ENCODE measurements at places on chromosomes 2 and 18.
A peak's percentile ranks its signal among the peaks of the same experiment; 100 is the strongest.

GRCh38 chr18:44870631-44871502, 190.2 kb downstream of the SETBP1 start:
- DNase-seq: no peak

DNA sequence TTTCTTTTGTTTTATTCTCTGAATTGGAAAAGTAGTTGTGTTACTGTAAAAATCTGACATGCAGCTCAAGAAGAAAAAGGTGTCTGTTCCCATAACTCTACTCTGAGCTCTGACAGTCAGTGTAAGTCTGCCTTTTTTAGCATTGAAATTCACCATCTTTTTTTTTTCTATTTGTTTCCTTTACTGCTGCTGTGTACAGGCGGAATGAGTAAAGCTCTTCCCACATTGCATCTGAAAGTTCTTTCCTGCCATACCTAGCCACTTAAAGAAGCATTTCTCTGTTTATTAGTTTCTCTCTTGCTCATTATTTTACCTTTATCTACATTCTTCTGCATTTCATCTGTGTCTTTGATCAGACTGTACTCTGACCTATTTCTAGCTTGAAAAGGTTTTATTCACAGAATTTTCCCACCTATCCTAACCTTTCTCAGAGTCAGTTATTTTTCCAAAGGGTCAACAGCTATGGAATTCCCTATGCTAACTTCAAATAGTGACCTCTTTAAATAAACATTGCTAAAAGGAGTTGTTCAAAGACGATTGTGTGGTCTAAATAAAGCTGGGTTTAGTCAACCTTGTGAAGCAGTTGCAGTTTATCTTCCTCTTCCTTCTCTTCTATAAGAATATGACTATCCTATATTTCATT, 1303.1 kb upstream of the ZEB2 start:
- no peak for DNase-seq

- DNase-seq: no peak
Observed at GRCh38 chr18:47457614-47458013, 206.2 kb upstream of the SKOR2 start.

GRCh38 chr2:133607679-133608078, 39.4 kb upstream of the NCKAP5 start:
- DNase-seq: no peak

GRCh38 chr2:101805152-101806088, 107.9 kb downstream of the MAP4K4 start:
- no peak for DNase-seq

GRCh38 chr2:66872986-66873754, 438.2 kb downstream of the MEIS1 start:
- no peak for DNase-seq

- no peak for DNase-seq
Observed at GRCh38 chr2:54628418-54628817, 95.0 kb upstream of the EML6 start.

- no peak for DNase-seq
Observed at GRCh38 chr2:142822190-142822589, 55.3 kb upstream of the KYNU start.

GRCh38 chr2:95350368-95350767, 52.1 kb upstream of the FAHD2A start:
- DNase-seq: no peak

DNA sequence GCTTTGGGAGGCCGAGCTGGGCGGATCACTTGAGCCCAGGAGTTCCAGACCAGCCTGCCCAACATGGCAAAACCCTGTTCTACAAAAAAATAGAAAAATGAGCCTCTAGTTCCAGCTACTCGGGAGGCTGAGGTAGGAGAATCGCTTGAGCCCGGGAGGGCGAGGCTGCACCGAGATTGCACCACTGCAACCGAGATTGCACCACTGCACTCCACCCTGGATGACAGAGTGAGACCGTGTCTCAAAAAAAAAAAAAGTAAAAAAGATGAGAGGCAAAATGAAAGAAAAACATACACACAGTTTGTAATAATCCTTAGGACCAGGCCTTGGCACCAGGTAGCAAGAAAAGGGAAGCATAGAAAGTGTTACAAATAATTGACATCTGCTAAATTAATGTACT, 22.0 kb downstream of the RBM43 start:
- DNase-seq: no peak

- no peak for DNase-seq
Observed at GRCh38 chr2:201263779-201264178, 3.4 kb downstream of the CASP8 start.

DNA sequence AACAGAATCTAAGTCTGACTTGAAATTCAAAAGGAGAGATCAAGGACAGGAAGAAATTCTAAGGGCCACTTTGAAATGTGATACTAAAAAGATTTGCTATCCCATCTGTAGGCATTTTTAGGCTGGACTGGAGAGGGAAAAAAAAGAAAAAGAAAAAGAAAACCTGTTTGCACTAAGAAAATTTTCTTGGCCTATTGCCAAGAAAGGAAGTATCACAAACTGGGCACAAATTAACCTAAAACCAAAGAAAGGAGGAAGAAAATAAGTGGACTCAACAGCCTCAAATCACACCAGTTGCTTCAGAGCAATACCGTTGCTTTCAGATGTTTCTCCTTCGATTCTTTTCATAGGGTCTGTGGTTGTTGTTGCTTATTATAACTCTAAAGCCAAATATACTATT, 287.9 kb upstream of the VRK2 start:
- DNase-seq: no peak

GRCh38 chr2:231557571-231558217, 27.4 kb upstream of the NMUR1 start:
- peak; percentile 21 for DNase-seq

DNA sequence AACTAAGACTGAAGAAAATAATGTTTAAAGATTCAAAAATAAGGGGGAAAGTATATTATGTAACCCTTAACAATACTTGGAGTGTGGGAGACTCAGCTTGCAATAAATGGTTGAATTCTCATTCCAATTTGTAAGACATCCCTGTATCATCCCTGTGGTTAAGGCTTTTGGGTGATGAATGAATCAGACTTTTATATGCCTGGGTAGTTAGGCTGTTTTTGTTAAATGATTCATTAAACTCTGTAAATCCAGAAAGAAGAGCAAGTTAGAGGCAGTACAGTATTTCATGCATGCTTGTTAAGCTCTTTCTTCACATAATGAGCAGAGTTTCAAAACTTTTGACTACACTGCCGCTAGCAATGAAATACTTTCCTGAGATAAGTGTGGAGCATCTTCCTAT, 948.8 kb downstream of the SOCS6 start:
- DNase-seq: no peak

- peak; percentile 46 for DNase-seq
Observed at GRCh38 chr2:207847807-207848544, 78.3 kb upstream of the FZD5 start.

- no peak for DNase-seq
Observed at GRCh38 chr2:120400551-120400950, 54.6 kb downstream of the INHBB start.

DNA sequence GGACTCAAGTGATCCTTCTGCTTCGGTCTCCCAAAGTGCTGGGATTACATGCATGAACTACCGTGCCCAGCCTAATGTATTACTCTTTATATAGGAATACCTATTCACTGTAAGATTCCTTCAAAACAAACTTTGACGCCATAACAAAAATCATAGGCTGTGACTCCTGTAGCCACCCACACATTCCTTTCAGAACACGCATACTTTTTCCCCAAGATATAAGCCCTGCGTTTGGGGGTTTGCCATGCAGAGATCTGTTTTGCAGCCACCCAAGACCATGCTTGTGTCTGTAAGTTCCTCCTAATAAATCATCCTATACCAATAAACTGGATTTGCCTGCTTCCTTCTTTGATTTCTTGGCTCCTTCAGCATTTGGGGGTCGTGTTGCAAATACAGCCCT, 46.0 kb upstream of the STON1 start:
- no peak for DNase-seq

DNA sequence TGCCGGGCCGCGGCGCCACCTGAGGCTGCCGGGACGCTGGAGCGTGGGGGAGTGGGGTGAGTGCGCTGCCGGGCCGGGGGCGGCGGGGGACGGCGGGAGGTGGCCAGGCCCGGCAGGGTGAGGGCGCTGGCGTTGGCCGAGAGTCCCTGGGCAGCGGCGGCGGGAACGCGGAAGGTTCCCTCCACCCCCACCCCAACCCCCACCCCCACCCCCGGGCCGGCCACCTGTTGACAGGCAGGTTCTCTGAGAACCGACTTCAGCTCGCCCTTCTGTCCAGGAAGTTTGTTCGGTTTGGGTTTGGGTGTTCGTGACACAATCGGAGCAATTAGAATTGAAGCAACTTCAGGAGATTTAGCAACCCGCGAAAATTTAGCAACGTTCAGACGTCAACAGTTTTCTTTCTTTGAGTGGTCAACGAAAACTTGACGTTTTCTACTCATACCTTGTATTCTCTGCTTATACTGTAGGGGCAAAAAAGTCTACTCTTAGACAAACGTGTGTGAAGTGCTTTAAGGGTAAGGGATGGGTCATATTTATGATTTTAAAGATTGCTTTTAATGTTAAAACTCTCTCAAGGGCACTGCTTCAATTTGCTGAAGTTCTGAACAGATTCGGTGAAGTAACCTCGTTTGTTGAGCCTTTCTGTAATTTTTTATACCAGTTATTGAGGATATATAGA, 9.3 kb downstream of the OTX1 start:
- no peak for DNase-seq

DNA sequence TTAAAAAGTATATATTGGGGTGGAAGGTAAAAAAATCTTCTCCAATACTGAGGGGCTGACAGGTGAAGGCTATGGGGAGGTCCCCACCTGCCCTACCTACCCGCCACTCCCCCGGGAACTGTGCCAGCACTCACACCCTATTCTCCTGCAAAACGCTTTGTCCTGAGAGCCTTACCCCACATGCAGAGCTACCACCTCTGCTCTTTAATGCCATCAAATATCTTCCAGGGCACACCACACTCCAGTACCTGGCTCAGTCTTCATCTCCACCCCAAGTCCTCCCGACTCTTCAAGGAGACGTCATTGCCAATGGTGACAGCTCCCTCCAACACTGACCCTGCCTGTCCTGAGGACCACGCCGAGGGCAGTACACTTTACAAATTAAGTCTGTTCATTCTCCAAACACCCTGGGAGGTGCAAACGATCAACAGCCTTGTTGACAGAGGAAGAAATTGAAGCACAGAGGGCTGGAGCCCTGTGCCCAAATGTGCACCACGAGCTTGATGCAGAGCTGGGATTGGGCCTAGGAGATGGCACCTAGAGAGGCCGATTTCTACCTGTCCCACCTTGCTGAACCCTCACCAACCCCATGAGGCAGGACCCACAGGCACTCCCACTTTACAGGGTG, 6.0 kb upstream of the GPR55 start:
- no peak for DNase-seq

DNA sequence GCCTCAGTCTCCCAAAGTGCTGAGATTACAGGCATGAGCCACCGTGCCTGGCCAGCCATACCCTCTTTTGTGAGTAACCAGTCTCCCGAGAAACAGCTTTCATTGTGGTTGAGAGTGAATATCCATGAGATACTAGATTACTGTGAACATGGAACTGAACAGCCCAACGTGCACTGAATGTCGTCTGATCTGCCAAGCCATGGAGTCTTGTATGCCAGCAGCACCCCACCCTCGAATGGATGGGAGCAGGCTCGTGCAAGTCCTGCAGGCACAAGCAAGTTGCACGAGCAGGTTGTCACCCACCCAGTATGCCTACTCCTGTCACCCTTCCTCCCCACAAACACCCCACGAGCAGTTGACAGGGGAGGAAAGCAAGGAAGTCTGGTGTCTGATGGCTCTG, 36.5 kb upstream of the TFCP2L1 start:
- DNase-seq: no peak

DNA sequence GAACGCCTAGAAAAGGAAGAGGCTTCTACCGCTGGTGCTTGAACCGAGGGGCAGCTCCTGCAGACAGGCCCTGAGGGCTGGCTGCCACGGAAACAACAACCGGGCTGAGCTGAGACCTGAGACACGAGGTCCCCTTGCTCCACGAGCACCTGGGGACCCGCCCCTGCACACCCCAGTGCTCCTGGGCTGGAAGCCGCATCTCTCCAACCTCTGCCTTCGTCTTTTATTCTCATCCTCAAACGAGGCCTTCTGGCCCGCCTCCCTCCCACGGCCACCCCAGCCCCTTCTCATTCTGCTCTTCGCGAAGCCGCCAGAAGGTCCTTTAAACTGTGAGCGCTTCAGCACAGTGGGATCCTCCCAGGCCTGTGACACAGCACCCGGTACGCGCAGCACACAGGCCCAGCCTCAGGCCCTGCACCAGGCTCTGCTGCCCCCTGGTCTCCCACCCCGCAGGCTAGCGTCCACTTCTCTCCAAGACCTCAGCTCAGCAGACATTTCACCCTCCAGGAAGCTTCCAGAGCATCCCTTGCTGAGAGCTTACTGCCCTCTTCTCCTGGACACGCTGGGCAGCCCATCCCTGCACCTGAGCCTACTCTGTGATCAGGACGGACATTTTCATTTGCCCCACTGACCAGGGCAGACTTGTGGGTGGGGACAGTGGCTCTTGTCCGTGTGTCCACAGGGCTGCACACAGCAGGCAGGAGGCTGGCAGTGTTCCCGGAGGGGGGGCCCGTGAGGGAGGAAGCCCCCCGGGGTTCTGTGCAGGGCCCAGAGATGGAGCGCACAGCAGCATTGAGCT, 149.7 kb downstream of the PXDN start:
- no peak for DNase-seq

GRCh38 chr18:13558790-13559189, 167.6 kb downstream of the FAM210A start:
- DNase-seq: no peak

All from progenitor cell of endocrine pancreas (in vitro differentiated cells).